HepG2 (cell line): ENCODE measurements at places on chromosomes 1 and 21. TPM values are rescaled to one million over a fixed set of nuclear protein-coding genes. Genes with fewer than 3 reads are reported as not detected.

- no peaks in the 10 kb centered on the region; the same call in 1 of the 2 replicates for H3K36me3 ChIP-seq
- no peaks in the 10 kb centered on the region for H3K27me3 ChIP-seq
- peaks cover 10% of the 10 kb centered on the region; the same call in 1 of the 2 replicates for H3K4me1 ChIP-seq
- H3K4me3 ChIP-seq, result no peak overlapping the region
Measured at GRCh38 chr1:27979151-27979858, 19.5 kb downstream of the XKR8 start.

PFDN2 gene
- 63.6 and 90.3 TPM in 2 replicates for total RNA-seq

GRCh38 chr1:228445843-228446650 is 29.4 kb upstream of the TRIM17 start:
- H3K27me3 ChIP-seq, result peaks cover 16% of the 10 kb centered on the region; the same call in 1 of the 3 replicates
- H3K27ac ChIP-seq, result no peak overlapping the region
- DNase-seq, result no peak
- no peak overlapping the region for H3K4me3 ChIP-seq

ADAMTS5 gene
- not detected in 2 replicates for total RNA-seq

- no peak for DNase-seq
- H3K4me1 ChIP-seq, result peaks cover 67% of the 10 kb centered on the region
- H3K4me3 ChIP-seq, result no peak overlapping the region
- no peaks in the 10 kb centered on the region for H3K27me3 ChIP-seq
Measured at GRCh38 chr1:93678946-93679480, 2.6 kb downstream of the BCAR3 start.

DNA sequence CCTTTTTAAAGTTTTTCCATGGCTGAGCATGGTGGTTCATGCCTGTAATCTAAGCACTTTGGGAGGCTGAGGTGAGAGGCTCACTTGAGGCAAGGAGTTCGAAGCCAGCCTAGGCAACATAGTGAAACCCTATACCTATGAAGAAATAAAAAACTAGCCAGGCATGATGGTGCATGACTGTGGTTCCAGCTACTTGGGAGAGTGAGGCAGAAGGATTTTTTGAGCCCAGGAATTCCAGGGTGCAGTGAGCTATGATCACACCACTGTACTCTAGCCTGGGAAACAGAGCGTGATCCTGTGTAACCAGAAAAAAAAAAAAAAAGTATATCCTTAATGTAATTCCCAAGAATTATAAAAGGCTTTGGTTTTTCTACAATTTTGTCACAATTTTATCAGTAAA is 17.4 kb downstream of the DEPDC1 start:
- no peak overlapping the region for H3K27ac ChIP-seq
- H3K36me3 ChIP-seq, result peaks cover 20% of the 10 kb centered on the region; the same call in 1 of the 3 replicates
- no peak for DNase-seq
- H3K4me1 ChIP-seq, result no peaks in the 10 kb centered on the region

DNA sequence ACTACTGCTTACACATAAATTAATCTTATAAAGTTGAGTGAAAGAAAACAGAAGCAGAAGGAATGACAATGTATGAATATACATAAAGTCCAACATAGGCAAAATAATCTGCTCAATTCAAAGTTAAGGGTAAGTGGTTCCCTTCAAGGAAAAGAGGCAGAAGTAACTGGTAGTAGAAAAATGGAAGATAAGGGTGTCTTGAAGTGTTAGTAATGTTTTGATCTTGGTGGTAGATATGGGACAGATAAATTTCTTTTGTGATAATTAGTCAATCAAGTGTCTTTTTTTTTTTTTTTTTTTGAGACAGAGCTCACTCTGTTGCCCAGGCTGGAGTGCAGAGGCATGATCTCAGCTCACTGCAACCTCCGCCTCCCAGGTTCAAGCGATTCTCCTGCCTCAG is 12.7 kb downstream of the USP48 start:
- H3K36me3 ChIP-seq, result 0 out of 3 replicates have a peak, but pooled peaks cover 2% of the 10 kb centered on the region
- H3K27ac ChIP-seq, result no peak overlapping the region
- peaks cover 4% of the 10 kb centered on the region for H3K4me1 ChIP-seq
- no peaks in the 10 kb centered on the region for H3K27me3 ChIP-seq

ADAMTSL4 gene
- total RNA-seq, result 1.9 and 3.9 TPM in 2 replicates

DNA sequence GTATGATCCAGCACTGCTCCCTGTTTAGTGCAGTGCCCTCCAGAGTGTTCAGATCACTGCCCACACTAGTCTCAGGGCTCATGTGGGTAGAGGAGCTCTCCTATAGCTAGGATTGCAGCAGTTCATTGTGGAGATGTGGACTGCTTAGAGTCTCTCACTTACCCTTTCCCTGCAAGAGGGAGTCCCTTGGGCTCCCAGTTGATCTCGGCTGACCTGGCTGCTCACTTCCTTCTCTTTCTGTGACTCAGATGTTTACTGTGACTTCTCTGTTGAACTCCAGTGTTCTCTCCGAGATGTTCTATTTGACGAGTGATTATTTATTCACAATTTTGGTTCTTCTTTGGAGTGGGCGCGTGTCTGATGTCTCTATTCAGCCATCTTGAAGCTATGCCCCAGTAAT is 141.9 kb downstream of the PTBP2 start:
- H3K27ac ChIP-seq, result no peak overlapping the region
- H3K27me3 ChIP-seq, result no peaks in the 10 kb centered on the region
- DNase-seq, result no peak
- no peaks in the 10 kb centered on the region for H3K36me3 ChIP-seq
- H3K4me1 ChIP-seq, result no peaks in the 10 kb centered on the region

DNA sequence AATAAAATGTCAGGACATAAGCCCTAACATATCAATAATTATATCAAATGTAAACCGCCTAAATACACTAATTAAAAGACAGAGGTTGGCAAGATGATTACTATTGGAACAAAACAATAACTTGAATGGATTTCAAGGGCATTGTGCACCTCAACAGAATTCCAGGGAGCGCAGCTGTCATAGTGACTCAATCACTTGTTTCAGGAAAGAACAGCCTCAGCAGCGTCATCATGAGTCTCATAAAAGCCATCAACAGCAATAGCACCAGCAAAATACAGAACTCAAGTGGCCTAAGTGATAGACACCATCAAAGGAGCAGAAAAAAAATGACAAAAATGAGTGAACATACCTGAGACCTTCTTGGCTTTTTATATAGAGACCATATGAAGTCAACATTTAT is 632.7 kb upstream of the NR5A2 start:
- no peak overlapping the region for H3K27ac ChIP-seq
- H3K36me3 ChIP-seq, result no peaks in the 10 kb centered on the region
- no peaks in the 10 kb centered on the region for H3K27me3 ChIP-seq
- no peak overlapping the region for H3K4me3 ChIP-seq
- H3K4me1 ChIP-seq, result no peaks in the 10 kb centered on the region

DNA sequence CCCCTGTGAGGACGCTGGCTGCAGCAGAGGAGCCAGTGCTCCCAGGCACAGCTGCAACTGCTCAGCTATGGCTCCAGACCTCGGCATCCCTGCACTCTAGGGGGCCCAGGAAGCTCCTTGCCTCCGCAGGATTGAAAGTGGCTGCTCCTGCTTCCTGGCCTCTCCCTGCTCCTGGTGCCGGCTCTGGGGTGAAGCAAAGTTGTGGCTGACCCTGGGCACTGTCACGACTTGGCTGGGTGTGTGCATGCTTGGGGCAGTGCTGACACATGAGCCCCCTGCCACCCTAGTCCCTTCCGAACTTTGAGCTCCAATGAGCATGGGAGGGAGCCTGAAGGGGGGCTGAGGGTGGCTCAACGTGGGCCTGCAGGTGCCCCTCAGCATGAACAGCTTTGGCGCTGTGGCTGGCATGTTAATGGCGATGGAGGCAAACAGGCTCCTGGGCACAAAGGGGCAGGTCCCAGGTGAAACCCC is 1512.2 kb downstream of the KCNT2 start:
- no peak for DNase-seq
- H3K27ac ChIP-seq, result no peak overlapping the region
- no peaks in the 10 kb centered on the region for H3K36me3 ChIP-seq
- no peaks in the 10 kb centered on the region for H3K27me3 ChIP-seq
- no peaks in the 10 kb centered on the region for H3K4me1 ChIP-seq

DNA sequence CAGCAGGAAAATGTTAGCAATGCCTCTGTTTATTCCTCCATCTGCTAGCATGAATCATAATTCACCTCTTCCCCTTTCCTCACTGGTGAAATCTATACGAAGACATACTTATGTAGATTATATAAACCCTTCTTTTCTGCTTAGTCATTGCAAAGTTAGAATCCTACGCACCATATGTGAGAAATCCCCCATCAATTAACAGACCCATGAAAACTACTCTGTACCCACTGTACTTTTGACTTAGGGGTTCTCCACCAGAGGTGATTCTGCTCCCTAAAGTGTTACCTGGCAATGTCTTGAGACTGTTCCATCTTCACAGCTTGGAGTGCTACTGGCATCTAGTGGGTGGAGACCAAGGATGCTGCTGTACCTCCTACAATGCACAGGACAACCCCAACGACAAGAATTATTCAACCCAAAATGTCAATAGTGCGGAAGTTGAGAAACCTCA is 49.6 kb upstream of the KCTD3 start:
- H3K4me1 ChIP-seq, result no peaks in the 10 kb centered on the region
- DNase-seq, result no peak
- H3K4me3 ChIP-seq, result no peak overlapping the region
- H3K36me3 ChIP-seq, result no peaks in the 10 kb centered on the region
- no peaks in the 10 kb centered on the region for H3K27me3 ChIP-seq

DNA sequence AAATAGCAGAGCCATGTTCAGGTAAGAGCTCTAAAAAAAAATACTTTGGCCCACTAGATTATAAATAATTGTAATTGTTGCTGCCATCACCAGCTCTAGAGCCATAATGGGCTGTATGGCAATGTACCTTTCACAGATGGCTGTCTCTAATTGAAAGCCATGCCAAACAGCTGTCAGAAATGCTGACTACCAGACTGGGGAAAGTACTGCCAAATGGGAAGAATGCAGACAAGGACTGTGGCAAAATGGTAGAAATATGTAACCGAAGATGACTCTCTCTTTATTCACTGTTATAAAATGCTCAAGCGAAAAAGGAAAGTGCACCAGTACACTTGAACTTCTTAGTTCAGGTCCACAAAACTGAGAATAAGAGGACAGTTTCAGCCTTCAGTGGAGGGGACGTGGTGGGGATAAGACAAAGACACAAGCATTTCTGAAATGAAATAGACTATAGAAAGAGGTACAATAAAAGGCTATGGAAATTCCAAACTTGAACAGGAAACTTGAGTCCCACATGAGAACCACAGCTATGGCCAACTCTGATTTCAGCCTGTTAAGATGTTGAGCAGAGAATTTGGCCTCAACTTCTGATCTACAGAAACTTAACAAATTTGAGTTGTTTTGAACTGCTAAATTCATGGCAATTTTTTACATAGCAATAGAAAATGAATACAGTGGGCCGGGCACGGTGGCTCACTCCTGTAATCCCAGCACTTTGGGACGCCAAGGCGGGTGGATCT is 46.5 kb upstream of the LPGAT1 start:
- H3K4me1 ChIP-seq, result no peaks in the 10 kb centered on the region
- no peaks in the 10 kb centered on the region for H3K27me3 ChIP-seq
- no peak overlapping the region for H3K27ac ChIP-seq
- DNase-seq, result no peak
- H3K4me3 ChIP-seq, result no peak overlapping the region
- H3K36me3 ChIP-seq, result no peaks in the 10 kb centered on the region

- H3K27me3 ChIP-seq, result no peaks in the 10 kb centered on the region
- no peak overlapping the region for H3K4me3 ChIP-seq
- DNase-seq, result no peak
- no peak overlapping the region for H3K27ac ChIP-seq
- H3K4me1 ChIP-seq, result no peaks in the 10 kb centered on the region
- H3K36me3 ChIP-seq, result no peaks in the 10 kb centered on the region
Measured at GRCh38 chr1:206575894-206576737, 36.1 kb downstream of the EIF2D start.

- H3K4me1 ChIP-seq, result peaks cover 12% of the 10 kb centered on the region
- H3K27me3 ChIP-seq, result no peaks in the 10 kb centered on the region
- no peak overlapping the region for H3K27ac ChIP-seq
- H3K36me3 ChIP-seq, result peaks cover 8% of the 10 kb centered on the region
Measured at GRCh38 chr1:228748431-228748830, 13.2 kb downstream of the RHOU start.

ZBTB37 gene
- 7.7 and 10.7 TPM in 2 replicates for total RNA-seq

- peaks cover 40% of the 10 kb centered on the region for H3K36me3 ChIP-seq
- H3K27me3 ChIP-seq, result peaks cover 8% of the 10 kb centered on the region; the same call in 2 of the 3 replicates
- no peak overlapping the region for H3K27ac ChIP-seq
- H3K4me1 ChIP-seq, result peaks cover 25% of the 10 kb centered on the region
- no peak overlapping the region for H3K4me3 ChIP-seq
- no peak for DNase-seq
Measured at GRCh38 chr1:53324728-53325297, 3.1 kb downstream of the LRP8 start.

DNA sequence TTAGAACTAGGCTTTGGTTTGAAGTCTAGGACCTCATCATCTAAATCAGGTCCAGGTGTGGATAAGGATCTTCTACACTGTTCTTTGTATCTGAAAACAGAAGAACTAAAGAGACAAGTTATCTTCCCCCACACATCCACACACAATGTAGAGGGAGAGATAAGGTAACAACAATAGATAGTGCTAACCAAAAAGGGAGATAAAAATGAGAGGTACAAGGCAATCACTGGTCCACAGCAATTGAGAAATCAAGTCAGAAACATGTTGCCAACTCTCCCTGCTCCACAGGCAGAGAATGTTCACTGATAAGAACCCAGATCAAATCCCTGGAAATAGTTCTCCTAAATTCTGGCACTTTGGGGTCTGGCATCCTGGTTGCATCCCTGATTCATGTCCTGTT is 75.8 kb upstream of the LHX8 start:
- no peaks in the 10 kb centered on the region for H3K4me1 ChIP-seq
- no peaks in the 10 kb centered on the region for H3K36me3 ChIP-seq
- H3K27me3 ChIP-seq, result no peaks in the 10 kb centered on the region
- no peak overlapping the region for H3K27ac ChIP-seq
- no peak for DNase-seq

DNA sequence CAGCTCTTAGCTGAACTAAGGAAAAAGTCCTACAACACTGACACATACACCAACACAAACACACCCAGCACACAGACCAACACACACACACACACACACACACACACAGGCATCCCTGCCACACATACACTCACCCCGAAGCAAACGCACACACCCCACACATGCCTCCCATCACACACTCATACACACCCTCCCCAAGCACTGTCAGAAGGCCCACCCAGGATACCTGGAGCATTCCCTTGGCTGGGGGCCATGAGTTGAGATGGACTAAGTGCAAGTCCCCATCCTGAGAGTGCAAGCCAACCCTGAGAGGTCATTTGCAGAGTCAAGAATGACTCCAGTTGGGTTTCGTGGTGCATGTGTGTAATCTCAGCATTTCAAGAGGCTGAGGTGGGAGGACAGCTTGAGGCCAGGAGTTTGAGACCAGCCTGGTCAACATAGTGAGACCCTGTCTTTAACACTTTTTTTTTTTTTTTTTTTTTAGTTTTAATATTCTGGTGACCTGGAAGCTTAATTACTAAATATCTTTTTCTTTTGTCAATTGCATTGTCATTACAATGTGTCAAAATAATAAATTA is 117.3 kb downstream of the RHOU start:
- no peak overlapping the region for H3K27ac ChIP-seq
- H3K4me3 ChIP-seq, result no peak overlapping the region
- no peaks in the 10 kb centered on the region for H3K27me3 ChIP-seq
- no peaks in the 10 kb centered on the region for H3K36me3 ChIP-seq
- H3K4me1 ChIP-seq, result peaks cover 71% of the 10 kb centered on the region
